ENCODE measurements at places on chromosomes 11 and 22.

GRCh38 chr11:18046116-18046777, at the start of gene TPH1:
TPH1 (minus strand) TSS chr11:18046269; CDS start chr11:18040762, 5,507 bp downstream.
- no peak for DNase-seq

GRCh38 chr11:7444091-7444981, 41.0 kb upstream of the OLFML1 start:
- no peak for DNase-seq

DNA sequence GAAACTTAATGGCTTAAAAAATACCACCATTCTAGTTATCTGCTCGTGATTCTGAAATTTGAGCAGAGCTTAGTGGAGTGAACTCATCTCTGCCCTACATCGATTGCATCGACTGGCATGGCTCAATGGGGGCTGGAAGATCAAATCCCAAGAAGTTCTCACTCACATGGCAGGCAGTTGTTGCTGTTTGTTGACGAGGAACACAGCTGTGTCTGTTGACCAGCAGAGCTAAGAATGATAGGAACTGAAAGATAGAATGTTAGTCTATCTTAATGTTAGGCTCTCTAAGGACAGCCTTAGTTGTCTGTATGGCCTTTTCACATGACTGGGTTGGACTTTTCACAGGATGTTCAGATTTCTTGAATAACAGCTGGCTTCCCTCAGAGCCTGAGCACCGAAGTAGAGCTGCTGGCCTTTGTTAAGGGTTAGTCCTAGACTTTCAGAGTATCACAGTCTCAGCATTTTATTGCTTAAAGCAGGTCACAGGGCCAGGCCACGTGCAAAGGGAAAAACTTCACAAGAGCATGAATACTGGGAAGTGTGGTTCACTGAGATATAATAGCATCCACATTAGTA, 31.6 kb upstream of the IZUMO1R start:
- no peak for DNase-seq

GRCh38 chr11:131511794-131512193, 141.4 kb downstream of the NTM start:
- no peak for DNase-seq

DNA sequence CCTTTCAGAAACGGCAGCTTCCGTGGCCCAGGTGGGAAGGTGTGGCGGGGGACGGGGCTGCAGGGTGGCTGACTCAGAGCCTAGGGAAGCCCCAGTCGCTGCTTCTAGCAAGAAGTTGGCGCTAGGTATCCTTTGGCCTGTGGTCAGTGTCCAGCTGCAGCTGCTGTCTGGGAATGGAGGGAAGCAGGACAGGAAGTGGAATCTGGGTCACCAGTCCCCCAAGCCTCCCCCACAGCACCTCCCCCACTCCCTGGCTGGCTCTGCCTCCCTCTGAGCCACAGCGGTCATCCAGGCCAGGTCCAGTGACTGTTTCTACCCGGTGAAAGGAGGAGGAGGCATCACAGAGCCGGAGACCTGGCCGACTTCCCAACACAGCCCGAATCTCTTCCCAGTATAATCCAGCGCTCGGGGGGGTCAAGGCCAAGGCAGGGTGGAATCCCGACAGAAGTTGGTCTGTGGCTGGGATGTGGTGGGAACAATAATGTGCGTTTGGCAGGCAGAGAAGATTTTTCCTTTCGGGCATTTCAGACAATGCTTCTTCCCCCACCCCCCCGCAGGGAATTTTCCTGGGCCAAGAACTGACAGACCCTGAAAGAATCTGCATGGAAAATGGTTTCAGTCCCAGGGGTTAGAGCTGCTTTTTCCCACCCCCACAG, 45.1 kb downstream of the C11orf96 start:
- DNase-seq = no peak

GRCh38 chr11:63767565-63768236, 874 bp downstream of the ZFTA start:
- DNase-seq = no peak

DNA sequence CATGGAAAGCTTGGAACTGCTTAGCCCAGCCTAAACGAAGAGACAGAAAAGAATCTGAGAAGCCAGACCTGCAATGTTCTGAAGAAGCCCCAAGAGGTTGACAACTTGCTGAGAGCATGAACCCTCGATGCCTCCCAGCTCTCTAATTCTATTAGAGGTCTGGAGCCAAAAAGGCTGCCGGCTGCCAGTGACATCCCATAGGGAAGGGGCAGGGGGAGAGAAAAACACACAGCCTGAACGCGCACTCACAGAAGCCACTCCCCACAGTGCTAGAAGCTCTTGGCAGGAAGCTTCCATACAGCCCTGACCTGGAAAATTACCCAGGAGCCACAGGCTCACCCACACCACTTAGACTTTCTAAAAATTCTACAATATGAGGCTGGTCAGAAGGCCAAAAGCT, 18.3 kb downstream of the POLDIP3 start:
- no peak for DNase-seq

GRCh38 chr22:33012833-33013450, 45.2 kb downstream of the SYN3 start:
- no peak for DNase-seq

GRCh38 chr11:120633616-120634393, 122.3 kb downstream of the GRIK4 start:
- DNase-seq = no peak

DNA sequence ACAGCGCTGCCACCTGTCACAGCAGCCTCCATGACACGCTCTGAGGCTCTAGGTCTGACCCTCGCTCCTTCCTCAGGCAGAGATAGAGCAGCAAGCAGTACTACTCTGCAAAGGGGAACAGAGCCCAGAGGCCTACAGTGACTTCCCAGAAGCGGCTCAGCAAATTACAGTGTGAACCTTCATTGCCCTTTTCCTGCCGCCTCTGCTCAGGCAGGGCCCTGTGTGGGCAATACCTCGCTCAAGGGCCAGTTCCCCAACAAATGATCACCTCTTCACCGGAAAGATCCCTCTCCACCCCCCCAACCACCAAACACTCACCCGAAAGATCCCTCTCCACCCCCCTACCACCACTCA, 12.3 kb downstream of the KIAA0930 start:
- DNase-seq = no peak

- DNase-seq = no peak
These were observed 91.7 kb downstream of the BRD1 start for GRCh38 chr22:49735901-49736421.

Measured in activated CD8-positive, alpha-beta memory T cell treated with anti-CD3 and anti-CD28 coated beads for 1 hour (primary cell).